ENCODE measurements at places on chromosomes 16 and 17.

DNA sequence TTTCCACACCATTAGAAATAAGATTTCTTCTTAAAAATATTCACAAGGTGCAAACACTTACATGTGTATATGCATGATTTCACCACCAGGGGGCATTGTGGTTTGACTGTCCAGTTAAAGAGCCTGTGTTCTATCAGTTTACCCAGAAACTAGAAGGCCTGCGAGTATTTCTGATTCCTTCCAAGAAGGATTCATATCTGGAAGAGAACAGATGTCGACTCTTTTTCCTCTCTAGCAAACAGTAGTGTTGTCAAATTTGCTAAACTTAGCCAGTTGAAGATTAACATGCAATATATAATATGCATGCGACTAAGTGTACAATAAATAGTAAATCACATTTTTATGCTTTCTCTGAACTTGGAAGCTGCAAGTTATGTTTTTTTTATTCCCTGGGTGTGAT is 404.1 kb downstream of the WWOX start:
- DNase-seq: no peak

- no peak for DNase-seq
Observed at GRCh38 chr16:82062645-82063058, 27.6 kb downstream of the HSD17B2 start.

GRCh38 chr17:14605267-14605599 is 304.4 kb downstream of the HS3ST3B1 start:
- no peak for DNase-seq

DNA sequence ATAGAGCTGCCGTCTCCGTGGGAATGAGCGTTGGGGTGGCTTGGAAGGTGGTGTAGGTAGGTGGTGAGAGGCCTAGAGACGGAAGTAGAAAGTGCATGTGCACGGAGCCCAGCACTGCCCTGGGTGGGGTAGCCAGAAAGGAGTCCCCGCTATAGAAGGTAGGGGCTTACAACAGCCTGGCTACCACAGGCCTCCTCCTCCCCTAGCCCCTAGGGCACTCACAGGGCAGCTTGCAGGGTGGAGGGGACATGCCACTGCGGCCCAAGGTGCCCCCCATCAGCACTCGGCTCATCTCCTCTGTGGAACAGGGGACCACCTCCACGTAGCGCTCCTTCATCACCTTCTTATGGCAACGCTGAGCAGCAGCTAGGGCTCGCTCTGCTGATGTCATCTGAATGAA is 5.0 kb downstream of the ESRP2 start:
- DNase-seq: no peak

Data from vagina (tissue), 2 donors.